ENCODE measurements at places on chromosomes 16 and 17.

DNA sequence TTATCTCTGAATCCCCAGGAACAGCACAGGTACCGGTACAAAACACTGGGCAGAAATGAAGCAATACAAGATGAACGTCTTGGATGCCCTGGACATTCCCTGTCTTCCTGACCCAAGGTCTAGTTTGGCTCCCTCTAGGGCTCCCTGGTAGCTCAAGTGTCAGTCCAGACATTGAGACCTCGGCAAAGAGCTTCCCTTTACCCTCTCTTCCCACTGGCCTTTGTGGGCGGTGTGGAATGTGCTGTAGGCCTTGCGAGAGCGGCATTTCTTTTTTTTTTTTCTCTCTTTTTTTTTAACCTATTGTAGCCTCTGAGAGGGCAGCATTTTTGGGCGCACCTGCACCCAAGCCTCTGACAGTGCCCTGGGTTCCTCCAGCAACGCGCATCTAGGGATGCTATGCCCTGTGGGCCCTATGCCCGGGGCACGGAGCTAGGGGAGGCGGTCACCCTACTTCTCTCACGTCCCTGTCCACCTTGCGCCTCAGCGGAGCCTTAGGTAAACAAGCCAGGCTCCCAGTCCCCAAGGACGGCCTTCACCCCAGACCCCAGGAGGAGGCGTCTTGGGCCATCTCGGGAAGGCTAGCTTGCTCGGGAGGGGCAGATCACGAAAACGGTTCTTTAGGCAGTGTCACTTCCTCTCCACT is 1.2 kb upstream of the NFATC3 start:
- no peak for DNase-seq

- no peak for DNase-seq
These were observed 1.0 kb downstream of the MSI2 start for GRCh38 chr17:57257195-57257894.

DNA sequence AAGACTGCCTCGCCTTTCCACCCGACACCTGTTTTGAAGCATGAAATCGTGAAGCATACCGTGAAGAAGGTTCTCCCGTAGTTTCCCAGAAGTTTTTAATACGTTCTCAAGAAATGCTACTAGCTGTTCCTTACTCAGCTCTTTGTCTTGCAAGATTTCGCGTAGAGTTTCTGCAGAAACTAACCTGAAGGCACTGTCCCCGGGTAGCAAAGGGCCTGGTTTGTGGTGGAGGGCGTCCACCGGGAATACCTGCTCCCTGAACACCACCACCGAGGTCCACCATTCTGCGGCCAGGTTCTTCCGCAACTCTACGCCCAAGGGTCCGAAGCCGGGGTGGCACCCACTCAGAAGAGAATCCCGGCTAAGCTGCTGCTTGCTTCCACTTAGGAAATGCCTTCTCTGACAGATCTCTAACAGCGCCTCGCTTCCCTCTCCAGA is 487 bp downstream of the POLG2 start:
- DNase-seq = no peak

DNA sequence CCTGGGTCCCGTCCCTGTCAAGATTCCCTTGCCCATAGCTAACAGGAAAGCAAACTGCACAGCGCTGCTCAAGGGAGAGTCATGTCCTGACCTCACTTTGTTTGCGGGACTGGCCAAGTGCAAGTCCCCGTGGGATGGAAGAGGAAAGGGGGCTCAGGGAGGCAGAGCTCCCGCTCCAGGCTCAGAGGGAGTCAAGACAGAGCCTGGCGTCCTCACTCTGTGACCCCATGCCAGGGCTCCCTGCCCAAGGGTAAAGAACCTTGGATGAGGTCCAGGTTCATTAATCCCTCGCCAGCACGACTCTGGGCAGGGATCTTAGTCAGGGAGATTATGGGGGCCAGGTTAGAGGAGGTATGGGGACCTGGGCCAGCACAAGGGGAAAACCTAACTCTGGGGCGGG is 51.5 kb upstream of the CBX4 start:
- no peak for DNase-seq

GRCh38 chr17:17700251-17700969 is 19.2 kb downstream of the RAI1 start:
- DNase-seq = no peak

DNA sequence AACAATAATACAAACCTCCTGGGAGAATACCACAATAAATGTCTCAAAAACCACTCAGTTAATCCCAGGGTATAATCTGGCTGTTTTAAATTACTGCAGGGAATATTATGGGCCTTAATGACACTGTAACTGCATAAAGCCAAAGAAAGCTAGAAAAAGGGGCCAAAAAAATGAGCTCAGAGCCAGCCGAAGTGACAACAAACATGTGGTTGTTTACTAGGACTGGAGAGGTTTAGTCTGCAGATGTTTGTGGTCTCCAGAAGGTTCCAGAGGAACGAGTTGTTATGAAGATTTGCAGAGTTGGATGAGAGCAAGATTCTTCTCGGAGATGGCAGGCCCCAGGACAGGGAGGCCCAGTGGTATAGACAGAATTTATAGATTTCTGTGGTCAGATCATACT is 97.1 kb upstream of the AKTIP start:
- DNase-seq = no peak

DNA sequence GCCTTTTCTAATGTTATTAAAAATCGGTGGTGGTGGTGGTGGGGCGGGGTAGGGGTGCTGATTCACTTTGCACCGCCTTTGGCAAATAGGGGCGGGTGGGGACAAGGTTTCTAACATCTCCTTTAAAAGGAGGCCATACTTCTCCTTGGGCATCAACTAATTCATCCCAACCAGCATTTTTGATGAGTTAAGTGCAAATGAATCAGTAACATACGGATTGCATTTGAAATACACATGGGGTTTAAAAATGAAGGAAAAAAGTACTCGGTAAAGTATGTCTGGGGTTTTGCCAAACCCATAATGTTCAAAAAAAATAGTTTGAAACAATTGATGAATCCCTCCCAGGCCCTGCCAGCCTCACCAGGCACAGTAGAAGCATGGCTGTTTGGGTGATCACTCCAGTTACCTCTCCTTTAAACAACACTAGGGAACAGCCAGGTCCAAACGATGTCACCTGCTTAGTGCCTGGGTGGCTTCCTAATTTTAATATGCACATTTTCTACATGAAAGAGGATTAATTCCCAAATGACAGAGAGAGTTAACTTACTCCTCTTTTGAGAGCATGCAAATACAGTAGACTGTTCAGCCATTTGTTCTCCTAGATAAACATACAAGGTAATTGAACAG is 107.2 kb downstream of the ANKFN1 start:
- no peak for DNase-seq

DNA sequence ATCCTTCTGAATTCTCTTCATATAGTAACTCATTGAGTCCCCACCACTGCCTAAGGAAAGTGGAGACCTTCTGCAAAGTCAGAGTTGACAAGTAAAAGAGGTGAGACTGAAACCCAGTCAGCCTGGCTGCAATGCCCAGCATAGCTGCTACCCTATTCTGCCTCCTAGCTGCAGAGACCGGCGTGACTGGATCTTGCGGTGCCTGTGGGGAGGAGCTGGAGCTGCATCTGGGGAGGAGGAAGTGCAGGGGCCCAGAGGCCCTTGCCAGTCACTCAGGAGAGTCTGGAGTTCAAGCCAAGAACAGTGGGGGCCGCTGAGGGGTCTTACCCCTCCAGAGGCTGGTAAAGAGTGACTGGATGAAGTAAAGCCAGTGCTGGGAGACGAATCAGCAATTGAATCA is 35.0 kb upstream of the ZNF423 start:
- DNase-seq = peak; percentile 3

GRCh38 chr17:58396173-58396572 is 21.2 kb downstream of the RNF43 start:
- DNase-seq = no peak

- DNase-seq = no peak
These were observed 169.9 kb downstream of the CYB561 start for GRCh38 chr17:63275971-63276745.

DNA sequence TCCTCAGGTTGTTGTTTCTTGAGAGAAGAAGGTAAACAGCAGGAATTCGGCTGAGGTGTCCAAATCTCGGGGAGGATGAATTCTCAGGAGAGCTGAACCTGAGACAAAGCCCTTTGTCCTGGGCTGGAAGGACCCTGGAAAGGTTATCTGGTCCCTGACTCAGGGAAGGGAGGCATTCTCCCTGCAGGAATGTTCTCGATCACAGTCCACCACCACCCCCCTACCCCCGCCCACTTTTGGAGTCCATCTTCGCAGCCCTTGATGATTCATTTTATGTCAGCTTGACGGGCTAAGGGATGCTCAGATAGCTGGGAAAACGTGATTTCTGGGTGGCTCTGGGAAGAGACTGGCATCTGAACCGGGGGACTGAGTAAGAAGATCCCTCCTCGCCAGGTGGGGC is 1.4 kb upstream of the CEP295NL start:
- no peak for DNase-seq
